Fibroblast of skin of back (primary cell): ENCODE measurements at places on chromosomes 16 and 17.

- peak; percentile 54 for DNase-seq
Observed at GRCh38 chr17:34171245-34171818, 83.8 kb upstream of the CCL2 start.

GRCh38 chr17:63433746-63434591 is 12.1 kb downstream of the CYB561 start:
- peak; percentile 95 for DNase-seq

DNA sequence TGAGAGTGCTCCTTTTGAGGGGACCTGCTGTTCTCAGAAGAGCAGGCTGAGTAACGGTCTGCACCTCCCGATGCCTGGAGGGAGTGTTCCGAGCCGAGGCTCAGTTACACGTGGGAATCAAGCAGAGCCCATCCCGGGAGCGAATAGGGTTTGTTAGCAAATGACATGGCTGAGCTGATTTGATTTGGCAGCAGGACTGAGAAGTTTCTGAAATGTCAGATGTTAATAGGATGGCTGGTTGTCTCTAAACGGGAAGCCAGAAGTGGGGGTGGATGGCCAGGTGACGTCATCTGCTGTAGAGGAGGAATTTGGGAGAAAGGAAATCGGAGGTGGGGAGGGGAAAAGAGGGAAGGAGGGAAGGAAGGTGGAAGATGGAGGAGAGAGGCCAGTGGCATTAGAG is 128.0 kb downstream of the RAP1GAP2 start:
- peak; percentile 52 for DNase-seq

DNA sequence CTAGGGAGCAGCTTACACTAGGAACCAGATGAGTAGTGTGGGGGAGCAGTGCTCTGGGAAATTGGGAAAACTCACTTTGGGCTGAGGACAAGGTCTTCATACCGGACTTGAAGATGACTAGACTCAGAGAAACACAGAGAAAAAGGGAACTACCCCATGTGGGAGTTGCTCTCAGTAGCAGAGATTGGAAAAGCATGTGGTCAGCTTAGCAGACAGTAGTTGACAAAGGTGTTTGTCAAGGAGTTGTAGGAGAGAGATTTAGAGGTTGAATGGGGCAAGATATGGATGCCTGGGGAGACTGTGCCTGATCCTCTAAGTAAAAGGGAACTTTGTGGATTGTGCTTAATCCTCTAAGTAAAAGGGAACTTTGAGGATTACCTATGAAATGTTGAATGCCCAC is 194.5 kb upstream of the COX10 start:
- DNase-seq, result no peak

DNA sequence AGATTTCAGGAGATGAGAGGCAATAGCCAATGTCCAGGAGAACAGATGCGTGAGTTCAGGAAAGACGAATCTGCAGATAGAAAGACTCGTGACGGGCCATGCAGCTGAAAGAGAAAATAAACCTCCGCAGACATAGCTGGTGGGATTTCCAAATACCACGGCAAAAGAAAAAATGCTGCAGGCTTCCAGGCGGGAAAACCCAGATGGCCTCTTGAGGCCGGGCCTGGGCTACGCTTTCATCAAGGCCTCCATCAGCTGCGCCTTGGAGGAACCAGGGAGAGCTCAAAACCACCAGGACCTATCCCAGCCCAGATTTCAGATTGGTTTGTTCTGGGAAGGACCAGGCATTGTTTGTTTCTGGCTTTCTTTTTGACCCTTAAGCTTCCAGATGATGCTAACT is 16.7 kb downstream of the CCDC40 start:
- no peak for DNase-seq

- DNase-seq, result no peak
Observed at GRCh38 chr16:14014284-14014625, 56.9 kb upstream of the MRTFB start.

- DNase-seq, result no peak
Observed at GRCh38 chr17:72710202-72710601, 382.3 kb downstream of the SLC39A11 start.

GRCh38 chr17:77560841-77561240 is 397.7 kb upstream of the TNRC6C start:
- no peak for DNase-seq

- DNase-seq, result no peak
Observed at GRCh38 chr16:56295739-56296527, 104.6 kb downstream of the GNAO1 start.

- DNase-seq, result no peak
Observed at GRCh38 chr16:1946495-1947368, 3.7 kb upstream of the MSRB1 start.

GRCh38 chr16:50602531-50603205 is 54.5 kb downstream of the NKD1 start:
- DNase-seq, result no peak

DNA sequence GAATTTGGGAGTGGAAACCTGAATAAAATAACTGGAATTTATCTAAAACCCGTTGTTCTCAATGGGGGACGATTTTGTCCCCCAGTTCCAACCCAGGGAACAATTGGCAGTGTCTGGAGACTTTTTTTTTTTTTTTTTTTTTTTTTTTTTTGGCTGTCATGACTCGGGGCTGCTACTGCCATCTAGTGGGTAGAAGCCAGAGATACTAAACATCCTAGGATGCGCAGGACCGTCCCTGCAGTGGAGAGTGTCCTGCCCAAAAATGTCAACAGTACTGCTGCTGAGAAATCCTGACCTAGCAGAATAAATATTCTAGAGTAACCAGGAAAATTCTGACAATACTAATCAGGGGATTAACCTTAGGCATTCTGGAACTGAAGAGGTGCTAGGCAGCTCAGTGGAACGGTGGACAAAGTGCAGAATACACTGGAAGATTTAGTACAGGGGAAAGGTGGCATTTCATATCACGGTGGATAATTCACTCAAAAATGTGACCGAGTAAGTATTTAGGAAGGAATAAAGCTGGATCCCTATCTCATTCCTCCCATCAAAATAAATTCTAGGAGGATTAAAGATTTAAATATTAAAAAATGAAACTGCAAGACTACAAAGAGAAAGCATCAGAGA is 107.6 kb downstream of the SPECC1 start:
- DNase-seq, result peak; percentile 58

GRCh38 chr16:53984936-53985335 is 281.0 kb downstream of the FTO start:
- no peak for DNase-seq

- DNase-seq, result peak; percentile 34
Observed at GRCh38 chr17:51152766-51153209, 571 bp upstream of the NME1 start.

- DNase-seq, result no peak
Observed at GRCh38 chr17:75146592-75146991, 7.7 kb downstream of the JPT1 start.

DNA sequence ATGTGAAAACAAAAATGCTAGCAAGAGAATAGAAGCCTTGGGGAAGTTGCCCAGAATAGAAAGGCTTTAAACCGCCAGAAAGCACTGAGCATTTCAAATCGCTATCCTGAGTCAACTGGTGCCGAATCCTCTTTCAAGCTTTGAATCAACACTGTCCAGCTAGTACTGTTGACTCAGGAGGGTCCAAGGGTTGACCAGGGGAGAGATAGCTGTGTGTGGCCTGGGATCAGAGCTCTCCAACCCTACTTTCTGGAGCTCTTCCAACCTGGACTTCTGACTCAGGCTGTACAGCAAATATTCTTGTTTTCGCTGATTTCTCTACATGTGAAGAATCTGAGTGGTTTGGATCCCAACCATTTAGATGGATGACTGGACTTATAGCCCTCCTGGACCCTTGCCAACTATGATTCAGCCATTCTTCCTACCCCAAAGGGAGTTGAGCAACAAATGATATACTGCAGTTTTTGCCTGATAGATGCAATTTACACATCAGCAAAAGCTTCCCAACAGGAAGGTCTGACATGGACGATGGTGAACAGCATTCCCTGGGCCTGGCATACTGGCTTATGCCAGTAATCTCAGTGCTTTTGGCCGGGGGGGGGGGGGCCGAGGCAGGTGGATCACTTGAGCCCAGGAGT is 154.0 kb upstream of the SDK2 start:
- DNase-seq, result peak; percentile 97

- no peak for DNase-seq
Observed at GRCh38 chr17:47222047-47222446, 12.9 kb downstream of the MYL4 start.

- DNase-seq, result peak; percentile 49
Observed at GRCh38 chr17:38322156-38322779, 21.5 kb downstream of the GPR179 start.

DNA sequence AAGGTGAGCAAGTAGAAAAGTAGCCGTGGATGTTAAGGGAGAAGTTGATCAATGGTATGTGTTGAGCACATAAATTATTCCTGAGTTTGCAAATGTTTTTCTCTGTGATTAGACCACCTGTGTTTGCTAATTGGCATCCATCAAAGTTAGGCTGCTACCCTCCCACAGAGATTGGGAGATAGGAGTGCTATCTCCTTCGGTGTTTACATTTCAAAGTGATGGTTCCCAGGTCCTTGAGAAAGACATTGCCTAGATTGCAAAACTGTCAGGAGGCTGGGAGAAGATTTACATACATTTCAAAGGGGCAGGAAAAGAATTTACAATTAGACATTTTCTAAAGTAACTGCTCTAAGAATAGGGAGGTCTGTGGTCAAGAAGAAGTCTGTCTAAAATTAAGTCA is 54.3 kb upstream of the CNTNAP4 start:
- no peak for DNase-seq

DNA sequence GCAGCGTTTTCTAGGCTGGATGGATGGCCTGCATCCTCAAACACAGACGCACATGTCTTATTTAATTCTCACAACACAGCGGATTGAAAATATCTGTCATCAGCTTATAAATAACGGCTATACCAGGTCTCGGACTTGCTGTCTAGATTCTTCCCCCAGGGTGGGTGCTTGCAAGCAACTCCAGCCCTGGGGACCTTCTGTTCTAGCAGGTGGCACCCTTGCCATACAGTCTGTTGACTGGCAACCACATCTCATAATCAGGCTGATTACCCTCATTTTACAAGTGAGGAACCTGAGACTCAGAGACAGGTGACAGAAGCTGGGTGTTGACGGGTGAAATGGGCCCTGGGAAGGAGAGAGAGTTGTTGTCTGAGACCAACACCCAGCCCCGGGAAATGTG is 16.2 kb upstream of the SEZ6 start:
- DNase-seq, result no peak

DNA sequence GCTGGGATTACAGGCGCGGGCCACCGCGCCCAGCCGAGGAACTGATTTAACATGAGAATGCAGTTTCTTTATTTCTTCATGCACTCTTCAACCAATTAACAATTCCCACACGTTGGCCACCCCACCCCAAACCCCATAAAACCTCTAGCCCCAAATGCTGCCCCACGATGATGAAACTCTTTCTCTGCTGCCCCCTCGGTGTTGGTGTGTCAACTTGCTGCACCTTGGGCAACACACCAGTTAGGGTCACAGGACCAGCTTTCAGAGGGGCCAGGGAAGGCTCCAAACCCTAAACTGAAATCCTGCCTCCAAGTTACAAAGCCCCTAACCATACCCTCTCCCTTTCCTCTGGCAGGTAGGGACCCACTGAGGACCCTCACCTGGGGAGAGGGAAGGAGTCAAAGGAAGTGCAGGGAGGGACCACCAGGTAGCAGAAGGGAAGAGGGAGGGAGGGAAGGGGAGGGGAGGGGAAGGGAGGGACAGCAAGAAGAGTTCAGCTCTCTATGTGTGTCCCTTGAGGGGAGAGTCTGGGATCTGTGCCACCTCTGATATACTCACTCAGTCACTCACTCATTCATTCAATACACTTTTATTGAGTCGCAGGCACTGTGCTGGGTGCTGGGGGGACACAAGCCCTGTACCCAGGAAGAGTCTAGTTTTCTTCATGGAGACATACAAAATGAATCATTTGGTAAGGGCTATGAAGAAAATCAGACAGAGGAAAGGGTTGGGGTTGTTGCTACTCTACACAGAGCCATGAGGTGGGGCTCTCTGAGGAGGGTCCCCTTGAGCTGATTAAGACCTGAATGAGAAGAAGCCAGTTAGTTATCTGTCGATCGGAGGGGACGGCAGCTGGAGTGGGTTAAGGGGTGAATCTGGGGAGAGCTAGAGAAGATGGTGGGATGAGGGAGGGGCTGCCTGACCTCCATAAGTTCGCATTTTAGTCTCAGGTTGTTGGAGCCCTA is 3.9 kb downstream of the PLXDC1 start:
- DNase-seq, result no peak

DNA sequence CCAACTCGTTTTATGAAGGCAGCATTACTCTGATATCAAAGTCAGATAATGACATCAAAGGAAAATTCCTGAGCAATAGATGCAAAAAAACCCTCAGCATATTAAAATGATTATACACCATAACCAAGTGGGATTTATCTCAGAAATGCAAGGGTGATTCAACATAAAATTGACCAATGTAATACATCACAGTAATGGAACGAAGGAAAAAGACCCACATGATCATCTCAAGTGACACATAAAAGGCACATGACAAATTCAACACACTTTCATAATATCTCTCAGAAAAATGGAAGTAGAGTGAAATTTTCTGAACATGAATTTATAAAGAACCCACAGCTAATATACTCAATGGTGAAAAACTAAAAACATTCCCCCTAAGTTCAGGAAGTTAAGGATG is 118.8 kb downstream of the ITFG1 start:
- DNase-seq, result no peak

- no peak for DNase-seq
Observed at GRCh38 chr17:58229881-58230280, 8.5 kb upstream of the LPO start.
